ENCODE measurements at places on chromosomes 11 and 22.
A peak's percentile ranks its signal among the peaks of the same experiment; 100 is the strongest.

GRCh38 chr22:34036931-34037330 lies 116.7 kb upstream of the LARGE1 start:
- DNase-seq, result no peak

GRCh38 chr11:86608251-86608799 lies 64.1 kb downstream of the ME3 start:
- DNase-seq, result peak; percentile 54

GRCh38 chr11:128884703-128885338 lies 6.3 kb upstream of the KCNJ5 start:
- DNase-seq, result peak; percentile 65

GRCh38 chr11:123544631-123545375 lies 109.6 kb downstream of the SCN3B start:
- DNase-seq, result no peak

DNA sequence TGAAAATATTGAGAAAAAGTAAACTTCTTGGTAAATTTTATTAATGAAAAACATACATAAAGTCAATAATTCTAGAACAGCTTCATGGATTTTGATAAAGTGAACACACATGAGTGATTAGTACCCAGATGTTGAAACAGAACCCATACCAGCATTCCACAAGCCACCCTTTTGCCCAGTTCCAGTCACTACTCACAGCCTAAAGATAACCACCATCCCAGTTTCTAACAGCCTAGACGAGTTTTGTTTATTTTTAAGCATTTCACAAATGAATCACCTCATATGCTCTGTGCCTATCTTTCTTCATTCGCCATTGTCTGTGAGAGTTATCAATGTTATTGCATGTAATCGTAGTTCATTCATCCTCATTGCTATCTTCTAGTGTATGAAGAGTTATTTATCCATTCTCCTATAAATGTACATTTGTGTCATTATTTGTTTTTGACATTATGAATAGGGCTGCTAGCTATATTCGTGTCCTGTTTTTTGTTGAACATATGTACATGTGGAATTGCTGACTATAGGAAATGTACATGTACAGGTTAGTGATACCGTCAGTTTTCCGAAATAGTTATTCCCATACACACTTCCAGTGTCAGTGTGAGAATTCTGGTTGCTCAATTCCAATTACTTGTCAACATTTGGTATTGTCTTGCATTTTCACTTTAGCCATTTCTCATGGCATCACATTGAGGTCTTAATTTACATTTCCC lies 44.5 kb upstream of the TEAD1 start:
- no peak for DNase-seq

DNA sequence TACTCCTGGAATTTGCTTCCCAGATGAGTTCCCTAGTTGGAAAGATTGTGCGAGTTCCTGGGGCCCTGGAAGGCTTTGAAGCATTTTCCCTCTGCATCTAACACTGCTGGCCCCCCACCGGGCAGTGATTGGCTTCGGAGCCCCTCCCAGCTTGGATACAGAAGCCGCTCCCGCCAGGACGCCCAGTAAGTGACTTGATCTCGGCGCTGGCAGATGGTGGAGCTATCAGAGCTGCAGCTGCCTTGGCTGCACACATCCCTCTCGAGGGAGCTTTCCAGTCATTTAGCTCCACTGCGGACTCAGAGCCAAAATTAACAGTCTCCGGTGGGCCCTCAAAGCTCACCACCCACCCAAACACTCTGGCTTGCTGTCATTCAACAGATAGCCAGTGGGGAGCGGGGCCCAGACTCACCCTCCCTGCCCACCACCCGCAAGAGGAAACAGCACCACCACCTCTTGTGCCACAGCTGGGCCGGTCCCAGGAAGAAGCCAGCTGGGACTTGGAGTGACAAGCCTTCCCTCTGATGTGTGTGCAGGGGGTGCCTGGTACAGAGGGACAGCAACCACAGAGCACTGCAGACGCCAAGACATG lies 162.3 kb downstream of the TRIM29 start:
- no peak for DNase-seq

DNA sequence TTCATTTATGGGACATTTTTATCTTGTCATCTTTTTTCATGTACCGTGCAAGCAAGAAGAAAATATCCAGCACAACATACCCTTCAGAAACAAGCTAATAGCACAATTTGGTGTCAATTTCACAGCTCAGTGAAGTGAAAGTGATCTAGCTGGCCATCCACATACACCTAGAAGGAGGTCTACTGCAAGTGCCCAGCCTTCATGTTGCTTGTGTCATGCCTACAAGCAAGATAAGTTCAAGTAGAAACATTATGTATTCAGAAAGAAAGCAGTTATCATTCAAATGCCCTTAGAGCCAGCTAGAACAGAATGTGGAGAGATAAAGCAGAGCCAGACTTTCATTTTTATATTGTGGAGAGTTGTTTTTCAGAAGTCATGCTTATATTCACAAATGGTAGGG lies 325.7 kb upstream of the PITPNB start:
- DNase-seq, result no peak

All from stimulated activated CD4-positive, alpha-beta T cell treated with anti-CD3 and anti-CD28 coated beads, Interleukin-4, amount 100 ng/mL, for 24 hours (primary cell).